Lower lobe of right lung (tissue), 2 donors: ENCODE measurements at places on chromosomes 7 and 10. TPM values are rescaled to one million over a fixed set of nuclear protein-coding genes. Genes with fewer than 3 reads are reported as not detected.
A peak's percentile ranks its signal among the peaks of the same experiment; 100 is the strongest.

The NOM1 gene
- total RNA-seq, result 16.9 TPM

DNA sequence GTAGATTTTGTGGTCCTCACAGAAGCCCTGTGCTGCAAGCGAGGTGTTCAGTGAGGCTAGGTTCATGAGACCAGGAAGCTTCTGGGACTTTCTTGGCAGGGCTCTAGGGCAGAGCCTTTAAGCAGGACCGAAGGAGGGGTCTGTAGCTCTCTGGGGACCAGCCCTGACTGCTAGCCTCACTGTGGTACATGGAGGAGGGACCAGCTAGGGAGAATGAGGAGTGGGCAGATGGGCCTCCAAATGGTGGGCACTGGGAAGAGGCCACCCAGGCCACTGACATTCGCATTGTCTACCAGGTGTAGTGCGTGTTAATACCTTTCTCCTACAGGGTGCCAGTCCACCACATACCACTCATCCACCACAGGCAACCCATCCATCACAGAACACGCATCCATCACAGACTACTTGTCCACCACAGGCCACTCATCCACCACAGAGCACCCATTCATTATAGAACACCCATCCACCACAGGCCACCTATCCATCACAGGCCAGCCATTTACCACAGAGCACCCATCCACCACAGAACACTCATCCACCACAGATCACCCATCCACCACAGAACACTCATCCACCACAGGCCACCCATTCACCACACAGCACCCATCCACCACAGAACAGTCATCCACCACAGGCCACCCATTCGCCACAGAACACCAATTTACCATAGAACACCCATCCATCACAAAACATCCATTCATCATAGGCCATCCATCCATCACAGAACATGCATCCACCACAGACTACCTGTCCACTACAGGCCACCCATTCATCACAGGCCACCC lies 31.6 kb upstream of the ZNF488 start:
- H3K36me3 ChIP-seq, result no peaks in the 10 kb centered on the region
- peaks cover 3% of the 10 kb centered on the region for H3K27me3 ChIP-seq
- no peak overlapping the region for H3K27ac ChIP-seq
- H3K4me1 ChIP-seq, result no peaks in the 10 kb centered on the region
- DNase-seq, result no peak
- no peak overlapping the region for H3K4me3 ChIP-seq

GRCh38 chr7:13981070-13981469 lies 8.4 kb downstream of the ETV1 start:
- peak overlapping the region; percentile 4 for H3K4me3 ChIP-seq
- peak overlapping the region; percentile 9 for H3K27ac ChIP-seq

DNA sequence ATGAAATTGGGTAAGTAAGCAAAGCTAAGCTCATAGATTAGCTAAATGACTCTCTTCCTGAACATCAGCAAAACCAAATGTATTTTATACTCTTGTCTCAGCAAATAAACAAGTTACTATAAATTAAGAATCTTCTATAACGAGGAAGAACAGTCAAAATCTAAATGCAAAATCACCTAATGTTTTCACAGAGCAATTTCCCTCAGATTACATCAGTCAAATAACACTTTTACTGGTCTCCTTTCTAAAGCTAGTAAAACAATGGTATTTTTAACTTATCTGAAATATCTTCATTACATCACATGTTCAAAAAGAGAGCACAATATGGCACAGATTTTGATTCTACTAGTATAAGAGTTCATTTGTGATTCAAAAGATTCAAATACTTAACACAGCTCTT lies 16.5 kb upstream of the GPR22 start:
- H3K36me3 ChIP-seq, result no peaks in the 10 kb centered on the region
- DNase-seq, result no peak
- no peaks in the 10 kb centered on the region for H3K4me1 ChIP-seq

GRCh38 chr7:107622429-107622828 lies 38.2 kb upstream of the SLC26A4 start:
- H3K4me3 ChIP-seq, result no peak overlapping the region
- H3K27me3 ChIP-seq, result no peaks in the 10 kb centered on the region
- DNase-seq, result no peak
- H3K36me3 ChIP-seq, result peaks cover 31% of the 10 kb centered on the region

DNA sequence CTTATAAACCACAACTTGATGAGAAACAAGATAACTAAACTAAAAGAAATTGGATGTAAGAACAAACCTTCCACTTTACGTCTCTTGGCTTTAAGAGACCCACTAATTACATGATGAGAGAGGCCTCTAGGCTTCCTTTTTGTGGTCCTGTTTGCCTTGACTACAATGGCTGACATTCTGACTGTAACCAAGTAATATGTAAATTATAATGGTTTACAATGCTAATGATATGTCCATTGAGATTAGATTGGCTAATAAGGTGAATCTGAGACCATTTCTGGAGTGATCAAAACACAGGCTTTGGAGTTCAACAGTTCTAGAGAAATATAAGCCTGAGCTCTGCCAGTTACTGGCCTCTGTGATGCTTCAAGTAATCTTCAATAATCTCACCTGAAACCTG lies 39.4 kb upstream of the AGMO start:
- DNase-seq, result no peak
- H3K36me3 ChIP-seq, result no peaks in the 10 kb centered on the region
- H3K27me3 ChIP-seq, result no peaks in the 10 kb centered on the region
- H3K27ac ChIP-seq, result no peak overlapping the region

DNA sequence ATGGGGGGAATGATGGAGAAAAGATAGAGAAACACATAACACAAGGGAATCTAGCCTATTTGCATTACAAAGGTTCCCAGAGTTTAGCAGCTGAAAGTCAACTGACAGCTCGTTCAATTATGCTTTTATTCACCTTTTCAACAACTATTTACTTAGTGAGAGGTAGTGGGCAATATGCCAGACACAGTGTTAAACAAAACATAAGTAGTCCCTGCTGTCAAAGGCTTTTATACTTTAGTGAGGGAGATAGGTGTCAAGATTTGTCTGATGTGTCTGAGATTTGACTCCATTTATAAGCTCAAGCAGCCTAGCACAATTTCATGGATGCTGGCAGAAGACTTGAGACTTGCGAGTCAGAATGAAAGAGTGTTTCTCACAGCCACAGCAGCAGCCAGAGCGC lies 549.0 kb upstream of the VSTM2A start:
- no peaks in the 10 kb centered on the region for H3K4me1 ChIP-seq
- no peaks in the 10 kb centered on the region for H3K27me3 ChIP-seq
- H3K4me3 ChIP-seq, result no peak overlapping the region

DNA sequence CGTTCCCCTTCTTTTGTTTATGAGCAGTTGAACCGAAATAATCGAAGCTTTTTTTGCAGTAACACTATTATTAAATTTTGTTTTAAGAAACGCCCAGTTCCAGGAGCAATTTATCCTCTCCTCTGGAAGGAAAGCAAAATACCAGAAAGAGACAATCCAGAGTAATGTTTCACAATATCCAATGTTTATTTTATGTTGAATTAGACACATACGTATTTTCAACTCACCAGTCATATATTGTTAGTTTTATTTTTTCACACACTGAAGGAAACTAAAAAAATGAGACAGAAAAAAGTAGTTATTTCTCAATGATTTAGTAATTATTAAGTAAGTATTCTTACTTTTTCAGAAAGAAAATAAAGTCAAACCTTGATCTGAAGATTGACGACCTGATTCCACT lies 85.1 kb downstream of the MYOF start:
- no peaks in the 10 kb centered on the region for H3K4me1 ChIP-seq
- no peak for DNase-seq
- H3K27me3 ChIP-seq, result no peaks in the 10 kb centered on the region
- H3K36me3 ChIP-seq, result peaks cover 52% of the 10 kb centered on the region
- H3K27ac ChIP-seq, result no peak overlapping the region

DNA sequence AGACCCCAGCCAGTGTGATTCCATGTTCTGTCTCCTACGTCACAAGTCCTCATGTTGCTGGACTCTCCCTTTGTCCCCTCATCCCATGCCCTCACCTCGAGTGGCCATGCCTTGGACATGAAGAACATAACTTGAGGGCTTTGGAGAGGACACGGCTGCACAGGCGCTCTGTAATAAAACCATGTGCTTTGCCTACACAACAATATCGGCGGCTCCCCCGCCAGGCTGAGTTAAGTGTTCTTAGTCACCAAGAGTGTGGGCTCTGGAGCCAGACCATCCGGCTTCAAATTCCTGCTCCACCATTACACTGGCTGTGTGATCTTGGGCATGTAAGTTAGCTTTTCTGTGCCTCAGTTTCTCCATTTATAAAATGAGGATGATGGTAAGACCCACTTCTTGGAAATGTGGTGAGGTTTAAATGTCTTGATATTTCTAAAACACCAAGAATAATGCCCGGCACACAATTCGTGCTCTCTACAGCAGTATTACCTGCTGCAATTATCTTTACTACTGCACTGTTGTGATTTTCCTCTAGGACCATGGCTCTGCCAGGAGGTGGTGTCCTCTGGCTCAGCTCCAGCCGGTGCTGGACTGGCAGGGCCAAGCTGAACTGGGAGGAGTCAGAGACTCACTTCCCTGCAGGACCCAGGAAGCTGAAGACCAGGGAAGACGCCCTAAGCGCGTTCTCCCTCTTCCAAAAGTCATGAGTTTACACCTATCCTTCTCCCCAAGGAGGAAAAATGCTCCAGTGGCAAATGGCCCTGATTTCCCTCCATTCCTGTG lies 15.7 kb downstream of the SLIT1 start:
- DNase-seq, result no peak
- H3K27me3 ChIP-seq, result peaks cover 9% of the 10 kb centered on the region
- no peaks in the 10 kb centered on the region for H3K4me1 ChIP-seq
- no peaks in the 10 kb centered on the region for H3K36me3 ChIP-seq
- no peak overlapping the region for H3K27ac ChIP-seq

The C10orf105 gene
- 0.32 TPM for total RNA-seq

DNA sequence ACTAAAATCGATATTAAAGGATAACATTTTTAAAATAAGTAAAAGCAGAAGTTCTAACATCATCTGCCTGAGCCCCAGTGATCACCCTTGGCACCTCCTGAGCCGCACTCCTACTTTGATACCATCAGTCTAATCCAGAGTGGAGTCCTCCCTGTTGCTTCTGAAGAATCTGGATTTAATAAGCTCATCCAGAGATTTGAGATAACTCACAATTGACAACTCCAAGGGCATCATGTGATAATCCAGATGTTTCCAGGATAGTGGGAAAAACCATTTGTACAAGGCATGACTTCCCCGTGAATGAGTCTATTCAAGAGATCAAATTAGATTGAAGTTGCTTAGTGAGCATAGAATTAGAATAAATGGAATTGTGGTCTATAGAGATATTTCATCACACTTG lies 475.8 kb upstream of the C7orf33 start:
- no peak overlapping the region for H3K4me3 ChIP-seq
- no peaks in the 10 kb centered on the region for H3K36me3 ChIP-seq
- no peak overlapping the region for H3K27ac ChIP-seq
- no peak for DNase-seq
- H3K4me1 ChIP-seq, result no peaks in the 10 kb centered on the region

GRCh38 chr7:90660100-90660499 lies 64.0 kb downstream of the CDK14 start:
- peaks cover 14% of the 10 kb centered on the region for H3K4me1 ChIP-seq
- no peaks in the 10 kb centered on the region for H3K36me3 ChIP-seq
- H3K4me3 ChIP-seq, result no peak overlapping the region
- H3K27me3 ChIP-seq, result no peaks in the 10 kb centered on the region
- no peak overlapping the region for H3K27ac ChIP-seq

DNA sequence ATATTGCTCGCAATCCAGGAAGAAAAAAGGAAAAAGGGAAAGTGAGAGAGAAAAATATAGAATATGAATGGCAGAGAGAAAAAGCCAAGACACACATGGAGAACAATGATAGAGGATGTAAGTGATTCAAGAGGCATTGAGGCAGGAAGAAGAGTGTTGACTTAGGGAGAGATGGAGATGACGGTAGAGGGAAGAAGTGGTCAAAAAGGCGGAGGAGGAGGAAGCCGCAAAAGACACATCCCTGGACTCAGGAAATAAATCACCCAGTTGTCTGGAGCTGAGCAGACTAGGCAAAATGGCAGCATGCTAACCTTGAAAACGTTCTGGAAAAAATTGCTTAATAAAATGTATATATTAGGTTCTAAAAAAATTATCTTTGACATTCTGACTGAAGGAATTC lies 17.7 kb upstream of the GPR37 start:
- H3K36me3 ChIP-seq, result no peaks in the 10 kb centered on the region
- H3K4me3 ChIP-seq, result no peak overlapping the region
- no peaks in the 10 kb centered on the region for H3K27me3 ChIP-seq
- H3K27ac ChIP-seq, result no peak overlapping the region
- no peaks in the 10 kb centered on the region for H3K4me1 ChIP-seq
- no peak for DNase-seq

DNA sequence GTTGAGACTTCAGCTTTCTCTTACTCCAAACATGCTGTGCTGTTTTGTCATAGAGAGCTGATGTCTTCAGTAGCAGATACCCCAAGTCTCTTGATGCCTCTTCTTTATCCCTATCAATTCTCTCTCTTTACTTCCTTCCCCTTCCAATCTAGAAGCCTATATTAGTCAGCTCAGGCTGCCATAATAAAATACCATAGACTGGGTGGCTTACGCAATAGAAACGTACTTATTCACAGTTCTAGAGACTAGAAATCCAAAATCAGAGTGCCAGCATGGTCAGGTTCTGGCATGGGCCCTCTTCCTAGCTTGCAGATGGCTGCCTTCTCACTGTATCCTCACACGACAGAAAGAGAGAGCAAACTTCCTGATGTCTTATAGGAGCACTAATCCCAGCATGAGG lies 9.0 kb upstream of the GARS1 start:
- H3K4me1 ChIP-seq, result no peaks in the 10 kb centered on the region
- no peak for DNase-seq
- H3K36me3 ChIP-seq, result peaks cover 48% of the 10 kb centered on the region
- H3K4me3 ChIP-seq, result no peak overlapping the region

DNA sequence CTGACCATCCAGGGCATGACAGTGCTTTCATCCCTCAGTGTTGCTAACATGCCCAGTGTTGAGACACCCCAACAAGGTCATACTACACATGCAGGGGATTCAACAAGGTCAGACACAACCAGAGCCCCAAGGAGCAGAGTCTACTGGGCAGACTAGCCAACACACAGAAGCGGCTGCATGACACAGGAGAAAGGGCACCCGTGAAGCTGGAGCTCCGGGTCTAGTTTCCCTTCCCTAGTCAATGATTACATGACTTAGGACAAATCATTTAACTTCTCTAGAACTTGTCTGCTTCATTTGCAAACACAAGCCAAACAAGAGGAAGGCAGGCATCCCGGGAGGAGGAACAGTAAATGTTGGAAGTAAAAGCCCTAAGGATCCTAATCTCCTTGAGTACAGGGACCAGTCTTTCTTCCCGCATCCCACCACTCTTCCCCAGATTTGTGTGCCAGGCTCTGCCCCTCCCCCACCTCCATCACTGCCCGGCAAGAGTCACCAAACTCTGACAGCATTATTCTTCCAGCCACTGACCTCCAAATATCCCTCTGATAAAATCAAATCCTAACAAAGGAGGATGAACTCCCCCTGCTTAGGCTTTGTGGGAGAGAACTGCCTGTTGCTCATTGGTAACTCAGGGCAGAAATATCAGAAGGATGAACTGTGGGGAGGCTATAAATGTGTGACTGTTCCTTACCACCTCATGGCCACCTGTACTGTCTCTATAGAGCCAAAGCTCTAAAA lies 104.3 kb downstream of the KCNMA1 start:
- no peaks in the 10 kb centered on the region for H3K36me3 ChIP-seq
- H3K27ac ChIP-seq, result no peak overlapping the region
- no peak for DNase-seq
- peaks cover 7% of the 10 kb centered on the region for H3K27me3 ChIP-seq
- no peak overlapping the region for H3K4me3 ChIP-seq
- H3K4me1 ChIP-seq, result peaks cover 14% of the 10 kb centered on the region

- no peak for DNase-seq
- no peaks in the 10 kb centered on the region for H3K27me3 ChIP-seq
- H3K4me3 ChIP-seq, result no peak overlapping the region
- no peak overlapping the region for H3K27ac ChIP-seq
These were observed 219.7 kb downstream of the MTERF1 start for GRCh38 chr7:91660734-91661356.

The CYP2C8 gene
- total RNA-seq, result 0.92 TPM

The AMPH gene
- total RNA-seq, result 1.2 TPM
